ENCODE measurements at places on chromosomes 16 and 17.

DNA sequence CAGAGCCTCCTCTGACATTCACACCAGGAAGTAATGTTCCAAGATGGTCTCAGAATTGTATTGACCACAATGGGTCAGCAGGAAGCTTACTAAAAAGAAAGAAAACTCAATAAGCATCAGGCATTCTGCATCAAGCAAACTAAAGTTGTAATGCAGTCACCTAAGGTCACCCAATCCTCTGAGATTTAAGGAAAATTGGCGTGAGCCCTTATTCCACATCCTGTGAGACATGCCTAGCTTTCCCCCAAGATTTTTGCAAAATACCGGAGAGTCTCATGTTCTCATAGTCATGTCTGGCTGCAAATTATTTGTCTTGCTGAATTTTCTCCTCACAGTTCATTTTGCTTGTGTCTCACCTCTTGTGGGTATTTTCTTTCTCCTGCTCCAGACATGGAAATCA lies 417.1 kb upstream of the SOX9 start:
- peak; percentile 43 for DNase-seq

GRCh38 chr16:11571549-11571948 lies 15.2 kb downstream of the LITAF start:
- DNase-seq, result no peak

GRCh38 chr17:7437369-7437863 lies 1.9 kb upstream of the FGF11 start:
- DNase-seq, result no peak

GRCh38 chr16:57444711-57445110 lies 2.5 kb downstream of the CIAPIN1 start:
- no peak for DNase-seq

GRCh38 chr17:892958-893357 lies 86.6 kb downstream of the NXN start:
- no peak for DNase-seq

DNA sequence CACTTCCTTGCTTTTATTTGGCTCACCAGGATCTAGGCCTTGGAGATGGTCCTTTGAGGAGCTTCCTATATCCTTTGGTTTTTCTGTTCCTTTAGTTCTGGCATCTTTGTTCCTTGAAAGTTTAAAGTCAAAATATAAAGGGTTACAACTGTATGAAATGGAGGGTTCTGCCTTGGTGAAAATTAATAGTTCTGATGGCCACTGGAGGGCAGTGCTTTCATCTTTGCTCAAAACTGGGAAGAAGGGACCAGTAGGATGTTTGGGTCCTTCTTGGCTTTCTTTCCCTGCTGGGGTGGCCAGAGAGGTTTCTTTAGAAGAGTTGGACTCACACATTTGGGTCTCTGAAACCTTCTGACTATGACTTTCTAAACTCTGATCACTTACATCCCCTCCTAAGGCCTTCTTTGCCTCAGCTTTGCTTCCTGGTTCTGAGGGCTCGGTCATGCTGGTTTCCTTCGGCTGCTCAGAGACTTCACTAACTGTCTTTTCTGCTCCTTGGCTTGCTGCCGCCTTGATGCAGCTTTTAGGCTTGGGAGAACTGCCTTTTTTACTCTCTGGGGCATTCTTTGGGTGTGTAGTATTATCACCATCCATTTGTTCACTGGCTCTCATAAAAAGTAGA lies 10.9 kb upstream of the ITGA2B start:
- DNase-seq, result peak; percentile 7

- DNase-seq, result no peak
Measured at GRCh38 chr17:42857389-42857788, 6.4 kb downstream of the AOC3 start.

DNA sequence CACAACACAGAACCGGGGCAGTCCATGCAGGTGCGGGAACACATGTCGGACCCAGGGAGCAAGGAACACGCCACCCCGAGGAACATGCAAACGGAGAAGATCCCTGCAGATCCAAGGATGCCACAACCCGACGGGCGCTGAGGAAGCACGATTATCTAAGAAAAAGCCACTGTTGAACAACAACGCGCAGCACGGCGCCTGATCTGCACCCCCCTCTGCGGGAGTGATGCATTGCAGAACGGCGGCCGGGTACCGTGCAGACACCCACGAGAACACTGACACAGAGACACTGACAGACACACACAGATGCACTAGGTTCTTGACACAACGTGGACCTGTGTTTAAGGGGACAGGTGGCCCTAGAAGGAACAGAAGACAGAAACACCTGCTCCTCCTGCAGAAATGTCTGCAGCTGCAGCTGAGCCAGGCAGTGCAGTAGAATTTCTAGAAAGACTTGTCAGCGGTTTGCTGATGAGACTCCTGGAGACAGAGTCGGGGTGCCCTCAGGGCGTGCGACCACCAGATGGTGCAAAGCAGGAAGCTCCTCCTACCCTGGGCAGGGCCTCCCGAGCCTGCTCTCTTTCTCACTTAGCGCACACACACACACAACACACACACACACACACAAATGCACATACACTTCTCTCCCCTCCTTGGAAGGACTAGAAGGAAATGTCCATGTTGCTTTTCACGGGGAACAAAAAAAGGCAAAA lies 7.5 kb downstream of the NPTX1 start:
- no peak for DNase-seq

- peak; percentile 40 for DNase-seq
Measured at GRCh38 chr17:47295874-47296255, 27.9 kb upstream of the EFCAB13 start.

GRCh38 chr17:44759916-44760243 lies 1.1 kb downstream of the ADAM11 start:
- DNase-seq, result no peak

DNA sequence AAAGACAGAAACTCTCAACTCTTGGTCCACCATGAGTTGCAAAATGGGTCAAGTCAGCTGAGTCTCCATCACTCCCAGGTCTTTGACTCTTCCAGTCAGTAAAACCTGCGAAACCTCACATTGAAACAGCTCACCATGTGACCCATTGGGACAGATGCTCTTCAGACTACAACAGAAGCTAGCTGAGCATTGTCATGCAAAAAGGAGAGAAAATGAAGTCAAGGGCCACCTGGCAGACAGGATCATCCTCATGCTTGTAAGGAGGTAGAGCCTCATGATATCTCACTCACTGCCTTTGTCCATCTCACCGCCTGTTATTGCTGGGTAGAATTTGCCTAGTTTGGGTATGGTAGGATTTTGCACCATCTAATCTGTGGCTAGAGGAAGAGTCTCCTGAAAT lies 50.2 kb downstream of the MAF start:
- no peak for DNase-seq

DNA sequence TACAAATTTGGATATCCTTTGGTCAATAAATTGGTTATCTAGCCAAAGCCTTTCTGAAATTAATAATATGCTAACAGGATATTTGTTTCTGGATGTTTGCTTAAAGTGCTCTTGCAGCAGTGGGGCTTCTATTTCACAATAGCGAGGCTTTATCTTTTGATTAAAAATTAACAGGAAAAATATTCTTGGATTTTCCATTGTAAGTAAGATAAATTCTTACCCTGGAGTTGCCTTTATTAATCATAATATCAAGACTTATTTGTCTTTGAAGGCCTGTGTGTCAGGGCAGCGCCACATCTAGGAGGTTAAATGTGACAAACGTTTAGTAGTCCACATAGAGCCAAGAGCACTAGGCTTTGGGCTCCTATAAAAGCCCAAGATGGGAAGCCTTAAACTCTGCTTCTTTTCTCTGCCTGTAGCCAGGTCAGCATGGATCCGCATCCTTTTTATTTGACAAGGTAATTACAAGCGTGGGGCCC lies 5.3 kb downstream of the TMEM97 start:
- DNase-seq, result no peak

DNA sequence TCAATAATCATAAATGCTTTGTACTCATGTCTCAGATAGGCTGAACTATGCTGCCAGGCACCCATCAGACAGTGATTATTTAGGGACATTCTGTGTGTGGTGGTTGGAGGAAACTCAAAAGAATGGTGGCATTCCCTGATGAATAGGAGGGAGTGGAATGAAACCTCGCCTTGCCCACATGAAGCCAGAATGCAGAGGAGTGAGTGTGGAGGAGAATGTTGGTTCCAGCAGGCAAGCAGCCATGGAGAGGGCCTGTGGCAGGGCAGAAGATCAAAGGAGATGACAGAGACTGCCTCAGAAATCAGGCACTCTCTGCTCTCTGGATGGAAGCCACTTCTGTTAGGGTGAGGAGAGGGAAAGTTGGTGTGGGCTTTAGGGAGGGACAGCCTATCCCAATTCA lies 22.5 kb downstream of the KCTD19 start:
- DNase-seq, result peak; percentile 39

- DNase-seq, result no peak
Measured at GRCh38 chr16:81505011-81505661, 60.5 kb downstream of the CMIP start.

DNA sequence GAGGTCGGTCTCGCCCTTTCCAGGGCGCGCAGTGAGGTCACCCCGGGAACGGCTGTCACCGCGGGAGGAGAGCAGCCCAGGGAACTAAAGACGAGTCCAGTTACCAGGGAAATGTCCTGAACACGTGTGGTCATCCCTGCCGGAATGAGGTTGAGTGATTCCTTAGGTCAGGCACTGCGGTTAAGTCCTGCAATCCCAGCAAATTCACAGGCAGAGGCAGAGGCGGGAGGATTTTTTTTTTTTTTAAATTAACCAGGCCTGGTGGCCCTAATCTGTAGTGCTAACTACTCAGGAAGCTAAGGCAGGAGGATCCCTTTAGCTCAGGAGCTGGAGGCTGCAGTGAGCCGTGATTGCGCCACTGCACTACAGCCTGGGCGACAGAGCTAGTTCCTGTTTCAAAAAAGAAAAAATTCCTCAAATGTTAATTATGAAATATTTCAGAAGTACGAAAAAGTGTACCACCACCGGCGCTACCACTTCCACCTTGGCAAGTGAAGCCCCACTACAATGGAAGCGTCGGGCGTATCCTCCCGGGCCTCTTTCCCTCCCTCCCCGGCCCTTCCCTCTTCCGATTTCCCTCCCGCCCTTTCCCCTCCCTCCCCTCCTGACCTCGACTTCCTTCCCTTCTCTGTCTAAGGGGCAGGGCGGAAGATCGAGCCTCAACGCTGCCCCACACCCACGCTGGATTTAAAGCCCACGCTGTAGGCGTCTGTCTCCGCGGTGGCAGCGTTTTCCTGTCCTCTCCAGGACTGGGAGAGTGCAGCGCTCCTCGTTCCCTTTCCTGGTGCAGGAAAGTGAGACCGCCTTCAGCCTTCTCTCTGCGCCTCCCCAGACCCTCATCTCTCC lies 27.3 kb downstream of the SLFN11 start:
- DNase-seq, result peak; percentile 66

- no peak for DNase-seq
Measured at GRCh38 chr16:55233464-55233863, 90.5 kb upstream of the IRX6 start.

DNA sequence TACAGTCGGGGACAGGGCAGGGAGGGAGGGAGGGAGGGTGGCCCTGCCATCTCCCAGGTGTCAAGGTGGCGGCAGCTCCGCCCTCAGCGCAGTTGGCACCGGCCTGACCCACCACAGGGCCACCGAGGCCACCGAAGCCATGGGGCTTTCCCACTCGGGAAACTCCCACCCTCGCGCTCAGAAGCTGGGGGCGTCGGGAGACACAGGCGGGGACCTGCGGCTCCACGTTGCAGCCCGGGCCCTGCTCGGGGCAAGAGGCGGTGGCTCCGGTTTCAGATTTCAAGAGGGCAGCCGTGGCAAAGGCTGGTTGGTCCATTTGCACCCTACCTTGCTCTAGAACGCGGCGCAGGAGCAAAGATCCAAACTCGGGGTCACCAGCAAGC lies 544 bp downstream of the CYB561 start:
- DNase-seq, result peak; percentile 30

DNA sequence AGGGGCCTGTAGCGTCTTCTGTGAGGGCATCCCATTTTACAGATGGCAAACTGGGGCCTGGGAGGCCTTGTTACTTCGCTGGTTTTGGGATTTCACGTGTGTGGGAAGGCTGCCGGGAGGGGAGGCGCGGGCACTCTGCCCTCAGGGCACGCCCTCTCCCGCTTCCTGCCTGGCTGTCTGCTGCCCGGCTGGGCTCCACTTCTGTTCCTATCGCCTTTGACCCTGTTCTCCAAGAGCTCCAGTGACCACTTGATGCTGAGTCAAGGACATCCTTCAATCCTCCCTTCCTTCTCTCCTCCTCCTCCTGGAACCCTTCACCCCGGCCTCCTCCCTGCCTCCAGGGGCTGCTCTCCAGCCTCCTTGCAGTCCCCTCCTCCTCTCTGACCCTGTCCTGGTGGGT lies 16.0 kb downstream of the SPNS3 start:
- DNase-seq, result no peak
